ENCODE measurements at places on chromosomes 3 and 15.

DNA sequence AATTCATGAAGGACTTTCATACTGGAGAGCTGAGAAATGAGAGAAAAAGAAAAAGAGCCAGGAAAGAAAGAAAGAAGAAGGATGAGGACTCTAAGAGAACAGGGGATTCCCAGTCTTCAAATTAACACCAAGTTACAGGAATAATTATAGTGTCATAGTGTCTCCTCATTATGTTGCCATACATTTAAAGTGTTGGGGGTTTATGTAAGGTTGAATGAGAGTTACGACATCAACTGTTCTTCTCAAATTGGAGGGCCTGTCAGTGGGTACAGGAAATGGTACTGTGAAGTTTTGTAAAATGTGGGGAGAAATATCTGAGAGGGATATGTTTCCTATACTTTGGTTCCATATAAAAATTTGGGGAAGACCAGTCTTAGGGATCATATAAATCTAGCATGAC lies 12.3 kb upstream of the CD200 start:
- DNase-seq = no peak

- DNase-seq = no peak
These were observed 67.9 kb upstream of the RBP1 start for GRCh38 chr3:139607257-139608107.

GRCh38 chr3:183489455-183490210 lies 61.2 kb upstream of the MCF2L2 start:
- no peak for DNase-seq

GRCh38 chr15:36911322-36911944 lies 188.9 kb downstream of the MEIS2 start:
- no peak for DNase-seq

- DNase-seq = no peak
These were observed 54.8 kb upstream of the OXTR start for GRCh38 chr3:8824238-8824637.

DNA sequence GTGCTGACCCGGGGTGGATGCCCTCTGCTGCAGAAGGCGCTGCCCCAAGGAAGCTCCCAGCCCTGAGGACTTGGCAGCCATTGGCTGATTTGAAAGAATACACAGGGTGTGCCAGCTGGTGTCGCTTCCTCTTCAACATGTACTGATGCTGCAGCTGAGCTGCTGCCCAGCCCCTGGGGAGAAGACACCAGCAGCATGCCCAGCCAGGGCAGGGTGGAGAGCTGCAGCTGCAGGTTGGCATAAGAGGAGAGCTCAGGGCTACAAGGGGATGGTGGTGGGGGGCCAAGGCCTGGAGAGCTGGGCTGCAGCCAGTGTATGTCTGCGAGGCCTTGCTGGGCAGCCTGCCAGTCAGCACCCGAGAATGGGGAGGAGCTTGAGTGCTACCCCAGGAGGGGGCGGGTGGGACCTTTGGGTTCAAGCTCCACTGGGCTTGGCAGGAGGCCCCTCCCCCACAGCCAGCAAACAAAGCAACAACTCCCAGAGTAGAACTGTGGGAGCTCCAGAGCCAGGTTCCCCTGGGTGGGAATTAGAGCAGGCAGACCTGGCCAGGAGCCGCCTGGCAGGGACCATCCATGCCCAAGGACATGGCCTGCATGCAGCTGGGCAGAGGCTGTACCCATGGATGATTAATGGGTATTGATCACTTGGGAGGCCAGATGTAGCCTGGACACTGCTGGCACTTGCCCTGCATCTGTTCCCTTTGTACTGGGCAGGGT lies 9.2 kb upstream of the SEMA4B start:
- no peak for DNase-seq

DNA sequence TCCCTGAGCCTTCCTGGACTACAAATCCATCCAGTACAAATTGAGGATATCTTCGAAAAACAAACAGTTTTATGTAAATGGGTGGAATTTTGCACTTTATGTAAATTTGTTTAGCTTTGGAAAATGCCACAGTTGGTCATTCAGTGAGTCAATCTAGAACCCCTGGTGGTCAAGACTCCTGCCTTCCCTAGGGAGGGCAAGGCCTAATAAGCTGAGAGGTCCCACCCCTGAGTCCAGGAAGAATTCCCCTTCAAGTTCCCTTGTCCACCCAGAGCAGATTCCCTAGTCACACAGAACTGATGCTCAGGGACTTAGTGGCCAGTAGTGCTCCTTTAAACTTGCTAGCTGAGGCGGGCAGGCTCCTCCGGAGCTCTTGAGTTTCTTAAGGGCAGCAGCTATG lies 6.1 kb upstream of the RUBCN start:
- no peak for DNase-seq

DNA sequence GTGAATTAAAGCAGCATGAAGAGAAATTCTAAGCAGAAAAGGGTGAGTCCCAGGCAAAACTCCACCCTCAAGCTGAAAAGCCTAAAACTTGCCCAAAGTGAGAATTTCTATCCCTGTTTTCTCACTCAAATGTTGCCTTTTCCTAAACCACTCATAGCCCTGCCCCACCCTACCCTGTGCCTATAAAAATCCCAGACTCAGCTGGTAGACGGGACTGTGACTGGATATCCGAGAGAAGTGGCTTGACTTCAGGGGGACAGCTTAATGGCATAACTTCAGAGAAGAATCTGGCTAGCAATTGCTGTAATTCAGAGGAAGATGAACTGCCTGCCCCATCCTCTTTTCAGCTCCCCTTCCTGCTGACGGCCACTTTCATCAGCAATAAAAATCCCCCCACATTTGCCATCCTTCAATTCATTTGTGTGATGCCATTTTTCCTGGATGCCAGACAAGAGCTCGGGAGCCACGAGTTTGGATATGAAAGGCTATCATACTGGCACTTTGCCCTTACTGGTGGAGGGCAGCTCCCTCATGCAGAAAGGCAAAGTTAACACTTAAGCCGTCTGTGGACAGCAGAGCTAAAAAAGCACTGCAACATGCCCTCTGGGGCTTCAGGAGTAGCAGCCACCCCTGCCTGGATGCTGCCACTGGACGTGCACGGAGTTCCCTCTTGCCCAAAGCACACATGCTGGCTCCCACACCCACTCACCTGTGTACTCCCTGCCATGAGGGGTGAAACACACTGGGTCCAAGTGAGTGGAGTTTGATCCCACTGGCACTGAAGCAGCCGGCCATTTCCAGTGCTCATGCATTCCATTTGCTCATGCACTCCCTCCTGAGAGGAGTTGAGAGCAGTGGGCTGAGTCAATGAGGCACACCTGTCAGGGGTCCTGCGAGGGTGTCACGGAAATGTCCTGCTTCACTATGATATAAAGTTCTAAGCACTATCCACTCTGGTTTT lies 670.6 kb downstream of the PLOD2 start:
- DNase-seq = no peak

All from SIG-M5 (cell line).